Right ventricle myocardium superior (tissue), 1 donor: ENCODE measurements at places on chromosomes 7 and 10. TPM values are rescaled to one million over a fixed set of nuclear protein-coding genes. Genes with fewer than 3 reads are reported as not detected.

DNA sequence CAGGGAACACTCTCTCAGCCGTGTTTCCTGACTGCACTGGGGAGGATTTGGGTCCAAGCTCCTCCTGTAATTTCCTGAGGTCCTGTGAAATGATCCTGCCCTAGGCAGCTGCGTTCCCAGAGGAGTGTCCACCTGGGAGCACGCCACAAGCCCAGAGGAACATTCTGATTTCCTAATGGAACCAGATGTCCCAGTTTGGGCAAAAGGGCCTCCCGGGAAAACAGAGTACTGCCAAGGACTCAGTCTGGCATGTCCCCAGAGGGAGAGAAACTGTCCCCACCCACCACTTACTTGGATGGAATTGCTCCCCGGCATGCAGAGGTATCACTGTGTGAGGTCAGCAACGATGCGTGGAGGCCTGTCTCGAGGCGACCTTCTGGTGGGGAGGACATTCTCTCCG lies 34.5 kb downstream of the ASB13 start:
- DNase-seq = no peak

- DNase-seq = peak; percentile 87
Measured at GRCh38 chr7:12729112-12729511, 41.7 kb downstream of the ARL4A start.

DNA sequence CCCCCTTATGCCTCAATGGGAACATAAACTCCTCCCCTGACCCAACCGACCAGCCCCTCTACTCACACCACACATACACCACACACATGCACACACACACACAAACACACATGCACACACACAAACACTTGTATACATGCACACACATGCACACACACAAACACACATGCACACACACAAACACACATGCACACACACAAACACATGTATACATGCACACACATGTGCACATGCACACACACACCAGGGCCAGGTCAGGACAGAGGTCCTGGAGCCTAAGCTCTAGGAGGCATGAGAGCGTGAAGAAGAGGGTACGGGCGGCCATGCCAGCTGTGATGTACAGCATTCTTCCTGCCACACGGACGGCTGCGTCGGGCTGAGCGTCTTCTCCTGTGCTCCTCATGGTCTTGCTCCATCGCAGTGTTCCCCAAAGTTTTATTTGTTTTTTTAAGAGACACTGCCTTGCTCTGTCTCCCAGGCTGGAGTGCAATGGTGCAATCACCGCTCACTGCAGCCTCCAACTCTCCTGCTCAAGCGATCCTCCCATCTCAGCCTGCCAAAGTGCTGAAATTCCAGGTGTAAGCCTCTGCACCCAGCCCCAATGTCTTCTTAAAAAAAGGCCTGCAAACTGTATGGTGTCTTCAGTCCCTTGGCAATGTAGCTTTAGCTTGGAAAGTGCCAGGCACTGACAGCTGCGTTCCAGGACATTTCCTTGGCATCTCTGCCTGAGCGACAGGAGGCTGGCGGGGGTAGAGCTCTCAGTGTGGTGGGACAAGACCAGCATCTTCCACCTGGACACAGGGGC lies 38.8 kb upstream of the INPP5A start:
- peak; percentile 38 for DNase-seq

DNA sequence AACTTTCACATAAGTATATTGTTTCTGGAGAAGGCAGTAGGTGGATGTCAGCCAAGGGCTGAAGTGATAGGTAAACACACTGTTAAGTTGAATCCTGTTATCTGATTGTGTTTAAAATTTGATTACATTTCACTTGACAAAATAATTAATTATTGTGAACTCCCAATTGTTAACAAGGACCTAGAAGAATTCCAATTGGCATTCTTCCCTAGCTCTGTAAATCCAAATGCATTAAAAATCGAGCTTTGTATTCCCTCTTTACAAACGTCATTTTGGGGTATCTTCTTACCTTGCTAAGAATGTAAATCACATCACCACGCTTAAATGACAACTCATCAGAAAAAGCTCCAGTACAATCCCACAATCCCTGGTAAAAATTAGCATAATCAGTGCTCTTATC lies 179.9 kb downstream of the SKAP2 start:
- no peak for DNase-seq

FZD8 gene
- total RNA-seq = 6.6 TPM

ANKRD1 gene
- total RNA-seq = 1,733 TPM
